ENCODE measurements at places on chromosomes 12 and 14. TPM values are rescaled to one million over a fixed set of nuclear protein-coding genes. Genes with fewer than 3 reads are reported as not detected.

GMFB gene
- polyA plus RNA-seq, result 13.3 TPM

SLC39A2 gene
- 0.05 TPM for polyA plus RNA-seq

LRFN5 gene
- 0.07 TPM for polyA plus RNA-seq

LUM gene
- polyA plus RNA-seq, result 9.5 TPM

CCDC197 gene
- not detected for polyA plus RNA-seq

GLTP gene
- 9.0 TPM for polyA plus RNA-seq

CRIP1 gene
- polyA plus RNA-seq, result 11.4 TPM

DAZAP2 gene
- polyA plus RNA-seq, result 161 TPM

SERPINA6 gene
- polyA plus RNA-seq, result 327 TPM

DPY19L2 gene
- 0.22 TPM for polyA plus RNA-seq

POTEG gene
- not detected for polyA plus RNA-seq

P2RX7 gene
- 1.2 TPM for polyA plus RNA-seq

DTX1 gene
- 33.2 TPM for polyA plus RNA-seq

All from liver (tissue), 10 donors.